ENCODE measurements at places on chromosomes 6 and 20.

GRCh38 chr20:10076126-10077080, 41.6 kb downstream of the ANKEF1 start:
- no peak for DNase-seq

GRCh38 chr6:88666901-88667300, 296.5 kb downstream of the RNGTT start:
- no peak for DNase-seq

- DNase-seq, result no peak
Measured at GRCh38 chr6:21438986-21439352, 154.6 kb upstream of the SOX4 start.

- DNase-seq, result no peak
Measured at GRCh38 chr20:61693055-61693600, 372.6 kb downstream of the TAF4 start.

- DNase-seq, result peak; percentile 16
Measured at GRCh38 chr6:170096191-170096802, 194.6 kb downstream of the DLL1 start.

- no peak for DNase-seq
Measured at GRCh38 chr6:26394289-26394688, 7.8 kb upstream of the BTN3A1 start.

- DNase-seq, result peak; percentile 56
Measured at GRCh38 chr20:51447097-51447764, 95.3 kb downstream of the NFATC2 start.

- DNase-seq, result no peak
Measured at GRCh38 chr20:8005575-8006366, 13.8 kb downstream of the TMX4 start.

DNA sequence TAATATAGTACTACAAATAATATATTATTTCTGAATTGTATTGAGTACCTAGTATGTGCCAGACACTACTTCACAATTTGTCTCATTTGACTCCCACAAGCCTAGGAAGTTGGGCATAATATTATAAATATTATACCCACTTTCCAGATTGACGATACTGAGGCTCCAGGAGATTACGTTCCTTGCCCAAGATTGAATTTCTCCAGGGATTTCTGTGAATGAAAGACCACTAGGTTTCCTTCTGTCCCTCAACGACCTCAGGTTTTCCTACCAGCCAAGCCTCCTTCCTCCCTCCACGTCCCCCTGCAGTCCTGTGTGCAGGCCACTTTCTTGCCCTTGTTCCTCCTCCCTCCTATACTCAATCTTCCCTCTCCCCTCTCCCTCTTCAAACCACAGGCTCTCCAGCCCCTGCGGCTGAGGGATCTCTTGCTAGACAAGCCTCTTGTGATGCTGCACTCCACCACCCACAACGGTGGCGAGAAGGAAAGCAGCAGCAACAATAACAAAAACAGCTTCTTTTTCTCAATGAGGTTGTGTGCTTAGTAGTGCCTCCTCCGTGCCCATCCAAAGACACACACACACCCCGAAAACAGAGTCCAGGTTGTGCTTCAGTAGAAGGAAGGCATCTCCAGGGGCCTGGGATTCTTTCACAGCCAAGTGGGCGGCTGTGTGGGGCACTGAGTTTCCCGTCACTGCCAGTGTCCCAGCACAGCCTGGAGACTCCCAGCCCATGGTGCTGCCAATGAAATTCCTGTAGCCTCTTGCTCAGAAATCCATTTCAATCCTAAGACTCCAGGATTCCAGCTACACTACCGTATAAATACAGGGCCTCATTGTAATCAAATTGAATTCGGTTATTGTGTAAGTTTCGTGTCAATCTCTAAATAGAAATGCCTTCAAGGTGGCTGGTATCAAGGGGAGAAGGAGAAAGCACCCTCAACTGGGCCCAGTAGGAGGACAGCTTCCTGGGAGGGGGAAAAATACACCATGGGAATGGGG, 94.4 kb downstream of the NCR2 start:
- no peak for DNase-seq

GRCh38 chr6:36863670-36864540, 10.7 kb downstream of the PPIL1 start:
- no peak for DNase-seq

- no peak for DNase-seq
Measured at GRCh38 chr20:6583134-6583738, 184.2 kb upstream of the BMP2 start.

DNA sequence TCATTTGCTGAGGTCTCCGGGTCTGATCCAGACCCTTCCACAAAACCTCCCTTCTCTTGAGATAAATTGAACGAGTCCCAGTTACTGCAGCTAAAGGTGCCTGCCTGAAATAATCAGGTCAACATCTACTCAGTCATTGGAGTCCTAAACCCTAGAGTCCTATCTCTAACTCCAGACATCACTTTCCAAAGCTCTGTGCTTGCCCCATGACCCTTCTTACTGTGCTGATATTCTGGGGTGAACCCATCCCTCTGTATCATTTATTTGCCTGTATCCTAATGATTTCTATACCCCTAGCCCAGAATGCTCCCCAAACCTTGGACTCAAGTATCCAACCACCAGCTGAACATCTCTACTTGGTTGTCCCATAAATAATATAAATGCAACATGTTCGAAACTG, 35.7 kb downstream of the CD83 start:
- DNase-seq, result no peak

DNA sequence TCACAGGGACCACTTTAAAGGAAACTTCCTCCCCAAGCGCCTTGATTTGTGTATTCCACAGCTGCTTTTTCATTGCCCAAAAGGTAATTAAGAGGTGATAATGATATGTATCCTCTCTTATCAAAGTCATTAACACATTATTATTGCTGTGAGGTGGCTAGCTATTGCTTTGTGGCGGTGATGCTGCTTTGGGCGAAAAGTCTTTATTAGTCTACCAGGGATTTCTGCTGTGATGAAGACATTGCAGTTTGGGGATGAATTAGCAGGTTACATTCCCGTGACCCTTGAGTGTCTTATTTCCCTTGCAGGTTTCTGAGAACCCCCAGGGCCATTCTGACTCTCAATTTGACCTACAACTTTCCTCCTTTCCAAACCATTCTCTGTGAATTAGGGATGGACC, 143.4 kb upstream of the SOX4 start:
- DNase-seq, result no peak

- DNase-seq, result no peak
Measured at GRCh38 chr6:160945516-160946177, 45.9 kb upstream of the MAP3K4 start.

- DNase-seq, result no peak
Measured at GRCh38 chr6:9095137-9095536, 659.8 kb upstream of the SLC35B3 start.

GRCh38 chr6:80689716-80690395, 583.4 kb downstream of the BCKDHB start:
- no peak for DNase-seq

GRCh38 chr6:112560651-112561050, 213.5 kb downstream of the RFPL4B start:
- no peak for DNase-seq

GRCh38 chr6:40340196-40340595, 247.0 kb downstream of the LRFN2 start:
- DNase-seq, result no peak

DNA sequence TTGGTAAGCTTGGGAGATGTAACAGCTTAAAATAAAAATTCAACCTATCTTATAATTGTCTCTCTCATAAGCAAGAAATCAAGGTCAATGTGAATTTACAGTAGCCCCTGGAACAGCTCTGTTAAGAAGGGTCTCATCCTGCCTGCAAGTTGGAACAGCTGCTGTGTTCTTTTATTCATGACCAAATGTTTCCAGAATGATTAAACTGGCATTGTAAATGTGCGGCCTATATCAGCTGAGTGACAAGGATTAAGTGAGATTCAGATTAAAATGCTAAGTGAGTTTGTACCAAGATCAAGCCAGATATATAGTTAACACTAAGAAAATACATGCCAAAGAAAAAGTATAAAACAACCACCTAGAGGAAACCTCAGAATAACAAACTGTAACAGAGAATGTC, 45.3 kb upstream of the NRSN1 start:
- no peak for DNase-seq

DNA sequence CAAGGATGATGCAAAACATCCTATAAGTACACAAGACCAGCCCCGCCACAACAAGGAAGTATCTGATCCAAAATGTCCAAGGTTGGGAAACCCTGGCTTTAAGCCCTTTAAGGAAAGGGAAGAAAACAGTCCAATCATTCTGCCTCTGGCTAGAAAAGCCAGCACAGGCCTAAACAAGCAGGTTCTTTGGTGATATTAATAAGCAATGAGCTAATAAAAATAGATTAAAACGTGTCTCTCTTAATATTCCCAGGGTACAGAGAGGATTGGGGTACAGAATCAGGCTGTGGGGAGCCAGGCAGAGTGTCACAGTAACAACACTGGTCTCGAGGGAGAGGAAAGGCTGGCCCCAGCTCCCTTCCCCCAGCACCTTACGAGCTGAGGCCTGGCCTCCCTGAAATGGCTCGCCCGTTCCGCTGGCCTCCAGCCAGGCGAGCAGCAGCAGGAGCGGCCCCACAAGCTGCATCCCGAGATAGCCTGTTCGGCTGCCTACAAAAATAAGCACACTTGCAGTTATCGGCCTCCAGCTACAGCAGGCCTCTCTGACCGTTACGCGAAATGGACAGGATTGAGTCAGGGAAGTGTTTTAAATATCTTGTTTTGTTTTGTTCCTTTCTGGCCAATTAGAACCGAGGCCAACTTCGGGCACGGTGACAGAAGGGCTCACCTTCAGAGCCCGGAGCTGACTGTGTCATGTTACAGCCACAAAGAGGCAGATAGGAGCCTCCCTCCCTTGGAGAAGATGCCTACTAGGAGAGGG, 4.0 kb upstream of the ZMYND8 start:
- peak; percentile 54 for DNase-seq

GRCh38 chr6:38305995-38306681, 333.6 kb downstream of the BTBD9 start:
- DNase-seq, result no peak

- no peak for DNase-seq
Measured at GRCh38 chr6:83890520-83890919, 31.0 kb downstream of the CYB5R4 start.

DNA sequence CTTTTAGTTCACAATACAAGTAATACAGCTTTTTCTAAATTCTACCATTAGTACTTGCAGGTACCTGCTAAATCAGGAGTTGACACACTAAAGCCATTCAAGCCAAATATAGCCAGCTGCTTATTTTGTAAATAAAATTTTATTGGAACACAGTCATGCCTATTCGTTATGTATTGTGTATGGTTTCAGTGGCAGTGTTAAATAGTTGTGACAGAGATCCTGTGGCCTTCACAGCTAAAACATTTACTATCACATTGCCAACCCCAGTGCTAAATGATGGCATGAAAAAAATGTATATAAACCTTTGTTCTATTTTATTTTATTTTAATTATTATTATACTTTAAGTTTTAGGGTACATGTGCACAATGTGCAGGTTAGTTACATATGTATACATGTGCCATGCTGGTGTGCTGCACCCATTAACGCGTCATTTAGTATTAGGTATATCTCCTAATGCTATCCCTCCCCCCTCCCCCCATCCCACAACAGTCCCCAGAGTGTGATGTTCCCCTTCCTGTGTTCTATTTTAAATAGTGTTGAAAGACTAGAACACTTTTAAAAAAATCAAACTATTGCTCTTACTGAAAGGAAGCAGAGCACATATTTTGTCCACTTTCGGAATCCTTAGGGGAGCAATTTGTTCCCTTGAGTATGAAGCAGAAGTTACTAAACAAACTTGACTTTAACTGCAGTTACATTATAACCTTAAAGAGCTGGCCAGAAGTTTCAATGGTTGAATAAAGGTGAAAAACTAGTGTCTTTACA, 115.7 kb downstream of the PRIM2 start:
- no peak for DNase-seq

- DNase-seq, result no peak
Measured at GRCh38 chr6:38755207-38755606, 40.1 kb downstream of the DNAH8 start.

All from mesothelial cell of epicardium (in vitro differentiated cells).